ENCODE measurements at places on chromosomes 2 and 18. TPM values are rescaled to one million over a fixed set of nuclear protein-coding genes. Genes with fewer than 3 reads are reported as not detected.

Gene FBXO41
- polyA plus RNA-seq = 2.4 TPM

GRCh38 chr18:62486290-62486964, 36.4 kb upstream of the ZCCHC2 start:
- peak overlapping the region; percentile 32 for H3K27ac ChIP-seq
- peaks cover 17% of the 10 kb centered on the region for H3K4me1 ChIP-seq
- H3K4me3 ChIP-seq = no peak overlapping the region
- no peaks in the 10 kb centered on the region for H3K27me3 ChIP-seq

- no peaks in the 10 kb centered on the region for H3K36me3 ChIP-seq
- DNase-seq = no peak
- H3K4me1 ChIP-seq = no peaks in the 10 kb centered on the region
Observed at GRCh38 chr2:231720292-231720986, 12.1 kb downstream of the PTMA start.

- H3K27ac ChIP-seq = peak overlapping the region; percentile 40
- H3K36me3 ChIP-seq = peaks cover 16% of the 10 kb centered on the region
- H3K4me3 ChIP-seq = no peak overlapping the region
- peaks cover 9% of the 10 kb centered on the region for H3K4me1 ChIP-seq
- DNase-seq = peak; percentile 49
Observed at GRCh38 chr2:237886685-237887481, 27.5 kb downstream of the RAMP1 start.

- no peaks in the 10 kb centered on the region for H3K27me3 ChIP-seq
- H3K4me1 ChIP-seq = no peaks in the 10 kb centered on the region
- DNase-seq = no peak
- no peak overlapping the region for H3K27ac ChIP-seq
Observed at GRCh38 chr2:161141033-161141432, 19.2 kb upstream of the TANK start.

Data from large intestine (tissue), 12 donors.